ENCODE measurements at places on chromosomes 5 and 9.

- DNase-seq: no peak
Measured at GRCh38 chr5:38790891-38791290, 54.9 kb upstream of the OSMR start.

DNA sequence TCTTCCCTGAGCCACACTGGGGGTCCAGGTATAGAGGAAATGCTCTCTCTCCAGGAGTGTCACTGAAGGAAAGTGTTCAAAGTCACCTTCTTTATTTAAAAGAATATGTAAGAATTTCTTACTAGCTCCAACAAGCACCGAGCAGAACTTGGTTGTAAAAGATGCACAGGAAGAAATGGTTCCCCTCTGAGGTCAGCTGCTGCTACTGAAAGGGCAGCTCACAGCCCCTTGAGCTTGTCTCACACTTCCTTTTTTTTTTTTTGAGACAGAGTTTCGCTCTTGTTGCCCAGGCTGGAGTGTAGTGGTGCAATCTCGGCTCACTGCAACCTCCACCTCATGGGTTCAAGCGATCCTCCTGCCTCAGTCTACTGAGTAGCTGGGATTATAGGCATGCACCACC lies 77.2 kb downstream of the PRRT1B start:
- DNase-seq: no peak

GRCh38 chr5:172374783-172375182 lies 79.5 kb downstream of the SH3PXD2B start:
- no peak for DNase-seq

DNA sequence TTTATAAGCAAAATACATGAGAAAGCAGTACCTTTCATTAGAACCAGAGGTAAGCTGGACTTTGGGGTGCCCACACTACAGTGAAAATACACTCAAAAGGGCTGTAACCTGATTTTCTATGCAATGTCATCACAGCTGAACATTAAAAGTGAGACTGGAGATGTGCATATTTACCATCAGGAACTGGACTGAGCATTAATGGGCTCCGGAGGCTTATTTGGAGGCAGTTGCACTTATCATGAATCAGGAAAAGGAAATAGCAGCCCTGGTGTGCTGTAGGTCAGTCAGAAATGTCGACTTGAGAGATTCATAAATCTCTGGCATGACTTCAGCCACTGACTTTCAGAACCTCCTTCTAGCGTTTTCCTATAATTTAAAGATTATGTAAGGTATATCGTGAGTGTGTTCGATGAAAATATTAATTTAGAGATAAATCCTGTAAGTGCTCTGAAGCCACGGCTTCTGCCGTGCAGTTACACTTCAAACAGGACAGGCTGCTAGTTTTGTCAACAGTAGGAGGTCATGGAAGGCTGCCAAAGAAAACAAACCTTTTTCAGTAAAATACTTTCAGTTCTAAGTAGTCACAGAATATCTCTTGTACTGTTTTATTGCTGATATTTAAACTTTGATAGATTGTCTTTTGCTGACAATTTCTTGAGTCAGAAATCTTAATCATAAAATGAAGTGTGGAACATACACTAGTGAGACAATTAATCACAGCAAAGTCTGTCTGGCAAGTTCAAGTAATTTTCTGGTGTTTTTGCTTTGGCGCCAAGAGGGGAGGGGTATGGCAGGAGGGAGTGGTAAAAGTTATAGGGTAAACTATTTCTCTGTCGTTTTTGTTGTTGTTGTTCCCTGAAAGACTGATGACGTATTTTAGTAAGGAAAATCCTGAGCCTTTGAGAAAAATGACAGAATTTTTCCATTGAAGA lies 939.7 kb downstream of the NR2F1-AS1 start:
- no peak for DNase-seq

DNA sequence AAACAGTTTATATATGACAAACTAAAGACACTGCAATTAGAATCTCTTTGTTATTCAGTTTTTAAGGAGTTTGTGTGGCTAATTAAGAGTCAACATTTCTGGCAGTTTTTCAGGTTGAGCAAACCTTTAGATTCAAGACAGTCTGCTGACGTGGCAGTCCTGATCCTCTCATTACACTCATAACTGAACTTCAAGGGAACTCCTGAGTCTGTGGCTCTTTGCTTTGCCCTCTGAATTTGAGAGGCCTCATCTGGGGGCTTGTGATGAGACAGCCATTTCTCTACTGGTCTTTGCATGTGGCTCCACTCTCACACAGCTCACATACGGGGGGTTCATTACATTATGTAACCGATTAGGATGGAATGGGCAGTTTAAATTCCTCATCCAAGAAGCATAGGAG lies 182.9 kb upstream of the MEF2C start:
- DNase-seq: no peak

DNA sequence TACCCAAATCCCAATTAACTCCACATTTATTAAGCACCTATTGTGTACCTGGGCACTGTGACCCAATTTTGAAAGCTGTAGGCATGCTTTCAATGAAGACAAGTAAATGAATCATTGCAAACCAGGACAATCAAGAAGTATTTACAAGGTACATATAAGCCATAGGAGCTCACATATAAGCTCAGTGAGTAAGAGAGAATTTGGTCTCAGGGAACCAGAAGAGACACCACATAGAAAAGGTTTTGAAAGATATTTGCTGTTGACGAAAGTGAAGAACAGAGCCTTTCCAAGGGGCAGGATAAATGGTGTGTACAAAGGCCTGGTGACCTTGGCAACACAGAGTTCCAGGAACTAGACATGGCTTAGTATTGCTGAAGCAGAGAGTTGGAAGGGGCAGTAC lies 187.6 kb downstream of the CD180 start:
- DNase-seq: no peak

- DNase-seq: no peak
Measured at GRCh38 chr5:143427122-143427735, 23.7 kb upstream of the NR3C1 start.

DNA sequence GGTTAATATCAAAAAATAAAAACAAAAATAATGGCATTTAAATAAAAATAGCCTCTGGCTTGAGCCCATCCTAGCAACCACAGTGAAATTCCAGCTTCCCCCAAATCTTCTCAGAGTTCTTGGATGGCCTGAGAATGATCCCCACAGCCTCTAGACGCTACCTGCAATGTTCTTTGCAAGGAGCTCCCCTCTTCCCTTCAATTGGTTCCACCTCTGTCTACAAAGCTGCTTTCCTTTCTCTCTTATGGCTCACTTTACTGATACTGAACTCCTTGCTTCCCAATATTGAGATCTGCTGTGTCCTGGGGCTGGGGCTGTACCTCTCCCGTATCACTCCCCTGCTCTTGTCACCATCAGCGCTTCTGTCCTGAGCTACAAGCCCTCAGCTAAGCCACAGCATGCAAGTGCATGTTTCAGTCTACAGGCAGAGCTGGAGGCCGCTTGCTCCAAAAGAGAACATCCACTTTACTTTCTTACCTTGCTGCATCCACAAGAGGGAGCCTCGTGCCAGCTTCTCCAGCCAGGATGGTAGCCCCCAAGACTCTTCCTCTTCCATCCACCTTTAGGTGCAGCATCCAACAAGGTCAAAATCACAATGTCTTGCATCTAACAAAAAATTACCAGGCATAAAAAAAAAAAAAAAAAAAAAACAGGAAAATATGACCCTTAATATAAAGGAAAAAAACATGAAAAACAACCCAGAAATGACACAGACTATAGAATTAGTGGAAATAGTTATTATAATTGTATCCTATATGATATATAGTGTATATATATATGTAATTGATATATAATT lies 57.4 kb upstream of the PRSS3 start:
- DNase-seq: no peak

DNA sequence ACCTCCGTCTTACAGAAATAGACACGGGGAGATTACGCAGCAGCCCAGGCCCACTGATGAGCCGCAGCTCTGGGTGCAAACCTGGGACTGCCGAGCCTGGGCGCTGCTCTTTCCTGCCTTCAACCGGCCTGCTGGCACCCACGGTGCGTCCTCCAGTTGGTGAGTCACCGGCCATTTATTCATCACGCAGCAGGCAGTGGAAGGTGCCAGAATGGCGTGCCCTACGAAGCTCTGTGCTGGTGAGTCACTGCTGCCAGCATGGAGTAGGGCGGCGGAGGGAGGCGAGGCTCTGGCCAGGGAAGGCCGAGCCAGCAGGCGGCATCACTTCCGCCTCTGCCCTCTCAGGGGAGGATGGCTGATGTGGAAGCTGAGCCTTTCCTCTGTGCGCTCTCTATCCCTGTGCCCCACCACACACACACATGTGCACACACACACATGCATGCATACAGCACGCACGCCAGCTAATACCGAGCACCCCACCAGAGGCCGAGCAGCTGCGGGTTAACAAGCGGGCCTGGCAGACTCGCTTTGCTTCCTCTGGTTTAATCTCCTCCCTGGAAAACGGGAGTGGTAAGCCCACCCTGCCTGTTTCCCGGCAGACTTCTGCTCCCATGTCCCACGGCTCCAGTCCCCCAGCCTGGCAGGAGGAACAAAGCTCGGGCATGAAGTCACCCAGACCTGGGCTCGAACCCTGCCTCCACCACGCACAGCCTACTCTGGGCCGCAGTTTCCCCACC lies 39.2 kb downstream of the OLFM1 start:
- no peak for DNase-seq

DNA sequence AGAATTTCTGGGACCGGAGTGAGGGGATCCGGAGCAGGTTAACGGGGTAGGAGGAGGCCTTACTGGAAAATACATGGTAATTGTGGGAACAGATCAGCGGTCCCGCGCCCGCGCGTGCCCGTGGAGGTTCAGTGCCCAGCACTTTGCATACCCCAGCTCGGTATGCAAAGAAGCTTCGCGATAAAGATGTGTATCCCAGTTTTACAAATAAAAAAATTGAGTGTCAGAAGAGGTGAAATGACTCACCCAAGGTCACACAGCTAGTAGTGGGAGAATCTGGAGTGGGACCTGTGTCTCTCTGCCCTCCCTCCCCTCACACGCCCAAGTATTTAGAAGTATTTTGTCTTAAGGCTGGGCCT lies 967 bp downstream of the NEURL1B start:
- no peak for DNase-seq

DNA sequence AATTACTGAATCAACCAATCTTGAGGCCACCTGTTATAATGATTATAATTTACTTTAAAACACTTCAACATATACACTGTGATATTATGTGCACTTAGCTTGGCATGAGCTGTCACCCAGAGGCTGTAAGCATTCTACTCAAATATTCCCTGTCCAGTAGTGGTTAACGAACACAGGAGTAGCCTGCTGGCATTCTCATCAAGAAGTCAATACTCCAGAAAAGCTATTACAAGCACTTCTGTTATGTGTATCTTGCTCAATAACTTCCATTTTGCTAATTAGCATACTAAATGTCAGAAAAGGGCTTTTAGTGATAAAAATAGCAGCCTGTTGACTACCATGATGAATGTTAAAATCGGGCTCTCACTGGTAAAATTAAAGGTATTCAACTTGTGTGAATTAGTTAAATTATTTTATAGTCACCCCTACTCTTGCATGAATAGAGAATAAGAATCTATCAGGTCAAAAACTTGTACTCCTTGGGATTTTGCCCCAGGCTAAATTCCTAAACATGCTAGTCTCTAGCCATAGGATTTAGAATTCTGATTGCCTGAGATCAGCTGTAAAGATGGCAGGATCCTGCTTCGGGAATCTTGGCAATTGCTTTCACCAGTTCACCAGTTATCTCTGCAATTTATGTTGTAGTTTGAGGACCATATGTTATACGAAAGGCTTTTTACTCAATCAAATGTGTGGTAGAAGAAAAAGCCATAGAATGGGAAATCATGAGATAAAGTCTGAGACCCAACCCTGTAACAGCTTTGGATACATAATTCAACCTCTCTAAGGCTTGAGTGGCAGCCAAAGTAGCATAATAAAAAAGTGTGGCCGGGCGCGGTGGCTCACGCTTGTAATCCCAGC lies 43.4 kb upstream of the PAM start:
- no peak for DNase-seq

All from esophagus squamous epithelium (tissue), 5 donors.